ENCODE measurements at places on chromosomes 1 and 21. TPM values are rescaled to one million over a fixed set of nuclear protein-coding genes. Genes with fewer than 3 reads are reported as not detected.

DNA sequence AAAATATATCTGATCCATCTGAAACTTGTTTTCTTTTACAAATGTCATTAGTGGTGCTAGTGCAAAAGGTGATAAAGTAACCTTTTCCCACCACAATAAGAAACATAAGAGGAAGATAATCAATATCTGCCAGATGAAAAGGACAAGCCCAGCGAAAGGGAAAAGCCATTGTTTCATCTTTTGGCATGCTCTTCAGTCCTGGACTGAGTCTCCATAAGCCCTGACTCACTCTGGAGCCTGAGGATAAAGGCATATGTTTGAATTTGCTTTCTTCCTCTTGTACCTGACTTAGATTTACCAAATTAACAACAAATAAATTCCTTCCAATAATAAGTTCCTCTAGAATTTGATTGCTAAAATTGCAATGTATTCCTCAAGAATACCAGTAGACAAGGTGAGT lies 13.6 kb downstream of the DNAJC11 start:
- DNase-seq, result no peak
- peaks cover 10% of the 10 kb centered on the region for H3K36me3 ChIP-seq
- no peaks in the 10 kb centered on the region for H3K4me1 ChIP-seq
- H3K27me3 ChIP-seq, result no peaks in the 10 kb centered on the region

GRCh38 chr21:39066829-39067780 lies 116.1 kb downstream of the PSMG1 start:
- H3K27ac ChIP-seq, result no peak overlapping the region
- H3K4me3 ChIP-seq, result no peak overlapping the region
- no peak for DNase-seq
- H3K27me3 ChIP-seq, result no peaks in the 10 kb centered on the region

The PBXIP1 gene
- 43.1 TPM for total RNA-seq

DNA sequence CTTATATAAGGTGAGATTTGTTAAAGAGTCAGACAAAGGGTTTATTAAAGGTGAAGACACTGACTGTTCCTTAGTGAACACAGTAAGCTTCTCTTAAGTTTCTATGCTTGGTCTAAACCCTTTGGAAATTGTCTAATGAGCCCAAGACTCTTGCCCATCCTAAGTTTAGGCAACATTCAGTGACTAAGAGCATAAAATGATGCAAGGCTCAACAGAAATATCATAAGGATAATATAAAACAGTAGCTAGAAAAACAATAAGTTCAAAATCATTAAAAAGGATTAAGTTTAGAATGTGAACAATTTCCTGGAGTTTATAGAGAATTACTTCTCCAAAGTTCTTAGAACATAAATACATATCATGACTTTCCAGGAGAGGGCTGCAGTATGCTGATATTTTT lies 108.9 kb upstream of the PDC start:
- peaks cover 30% of the 10 kb centered on the region for H3K4me1 ChIP-seq
- H3K27ac ChIP-seq, result peak overlapping the region; percentile 28
- no peaks in the 10 kb centered on the region for H3K27me3 ChIP-seq
- H3K4me3 ChIP-seq, result no peak overlapping the region

- peaks cover 8% of the 10 kb centered on the region for H3K36me3 ChIP-seq
- DNase-seq, result peak; percentile 49
- H3K4me1 ChIP-seq, result peaks cover 17% of the 10 kb centered on the region
- no peaks in the 10 kb centered on the region for H3K27me3 ChIP-seq
- no peak overlapping the region for H3K27ac ChIP-seq
Observed at GRCh38 chr1:173112129-173112528, 61.4 kb upstream of the TNFSF18 start.

The GJA9 gene
- total RNA-seq, result not detected

GRCh38 chr1:24909388-24909898 lies 20.6 kb downstream of the RUNX3 start:
- no peaks in the 10 kb centered on the region for H3K4me1 ChIP-seq
- no peaks in the 10 kb centered on the region for H3K27me3 ChIP-seq
- H3K4me3 ChIP-seq, result no peak overlapping the region
- DNase-seq, result peak; percentile 40
- H3K36me3 ChIP-seq, result no peaks in the 10 kb centered on the region

- no peaks in the 10 kb centered on the region for H3K27me3 ChIP-seq
- no peaks in the 10 kb centered on the region for H3K36me3 ChIP-seq
- DNase-seq, result peak; percentile 79
- peak overlapping the region; percentile 40 for H3K27ac ChIP-seq
- H3K4me3 ChIP-seq, result peak overlapping the region; percentile 71
Observed at GRCh38 chr1:27349784-27350662, 8.2 kb downstream of the SYTL1 start.

DNA sequence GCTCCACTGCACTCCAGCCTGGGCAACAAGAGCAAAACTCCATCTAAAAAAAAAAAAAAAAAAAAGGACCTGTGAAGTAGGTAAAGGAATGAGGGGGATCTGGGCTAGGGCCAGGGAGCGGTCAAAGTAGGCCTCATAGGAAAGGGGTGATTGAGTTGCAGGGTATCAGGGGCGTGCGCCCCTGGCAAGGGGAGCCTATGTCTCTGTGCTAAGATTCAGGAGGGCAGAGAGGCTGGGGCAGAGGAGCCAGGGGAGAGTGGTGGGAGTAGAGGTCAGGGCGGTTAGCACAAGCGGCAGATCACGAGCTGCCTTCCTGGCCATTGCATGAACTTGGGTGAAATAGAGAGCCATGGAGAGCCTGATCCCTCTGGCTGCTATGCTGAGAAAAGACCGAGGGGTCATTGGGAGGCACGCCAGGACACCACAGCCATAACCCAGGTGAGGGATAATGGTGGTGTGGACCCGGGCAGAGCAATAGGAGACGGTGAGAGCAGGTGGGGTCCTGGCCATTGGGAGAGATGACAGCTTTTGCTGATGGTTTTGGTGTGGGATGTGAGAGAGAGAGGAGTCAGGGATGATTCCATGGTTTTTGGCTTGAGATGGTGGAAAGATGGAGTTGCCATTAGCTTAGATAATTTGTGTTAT lies 30.6 kb upstream of the CSF1 start:
- no peak for DNase-seq
- no peaks in the 10 kb centered on the region for H3K36me3 ChIP-seq
- H3K4me3 ChIP-seq, result no peak overlapping the region
- no peaks in the 10 kb centered on the region for H3K4me1 ChIP-seq
- H3K27ac ChIP-seq, result no peak overlapping the region

The UTS2 gene
- not detected for total RNA-seq

DNA sequence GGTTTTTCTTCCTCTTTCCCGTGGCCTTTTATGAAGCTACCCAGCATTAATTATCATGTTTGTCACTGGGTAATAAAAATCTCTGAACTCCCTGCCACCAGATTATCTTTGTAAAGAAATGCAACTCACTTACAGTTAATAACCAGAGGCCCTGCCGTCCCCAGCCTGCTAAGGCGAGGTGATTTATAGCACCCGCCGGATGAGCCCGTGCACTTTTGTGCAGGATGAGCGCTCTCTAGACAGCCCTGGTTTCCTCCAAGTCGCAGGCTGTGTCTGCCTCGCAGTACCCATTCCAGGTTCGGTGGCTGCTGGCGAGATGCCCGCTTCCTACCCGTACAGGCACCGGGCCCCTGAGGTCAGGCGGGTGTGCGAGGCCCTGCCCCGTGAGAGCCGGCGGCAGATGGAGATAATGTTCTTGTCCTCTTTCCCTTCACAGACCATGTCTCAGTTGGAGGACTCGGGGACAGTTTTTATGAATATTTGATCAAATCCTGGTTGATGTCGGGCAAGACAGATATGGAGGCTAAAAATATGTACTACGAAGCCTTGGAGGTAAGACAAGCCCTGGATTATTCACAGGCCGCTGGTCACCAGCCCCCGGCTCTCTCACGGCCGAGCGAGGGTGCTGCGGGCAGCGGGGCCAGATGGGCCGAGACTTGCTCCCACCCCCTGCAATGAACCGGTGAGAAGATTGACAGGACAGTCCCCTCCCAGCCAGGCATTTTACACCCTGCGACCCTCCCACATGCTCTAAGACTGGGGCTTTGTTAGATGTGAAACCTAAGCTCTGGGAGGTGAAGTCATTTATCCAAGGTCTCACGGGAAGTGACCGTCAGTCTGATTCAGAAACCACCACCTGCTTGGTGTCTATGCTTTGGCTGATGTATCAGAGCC lies 28.5 kb upstream of the SELENON start:
- H3K27ac ChIP-seq, result no peak overlapping the region
- no peaks in the 10 kb centered on the region for H3K27me3 ChIP-seq
- no peaks in the 10 kb centered on the region for H3K36me3 ChIP-seq
- no peak overlapping the region for H3K4me3 ChIP-seq
- peaks cover 12% of the 10 kb centered on the region for H3K4me1 ChIP-seq
- DNase-seq, result no peak

- no peaks in the 10 kb centered on the region for H3K36me3 ChIP-seq
- no peaks in the 10 kb centered on the region for H3K27me3 ChIP-seq
- DNase-seq, result no peak
- no peaks in the 10 kb centered on the region for H3K4me1 ChIP-seq
- no peak overlapping the region for H3K4me3 ChIP-seq
- H3K27ac ChIP-seq, result no peak overlapping the region
Observed at GRCh38 chr1:102872097-102872496, 236.2 kb downstream of the COL11A1 start.

Data from PC-3 (cell line).